Fibroblast of skin of scalp (primary cell): ENCODE measurements at places on chromosomes 12 and 14.

- no peak for DNase-seq
These were observed 52.3 kb downstream of the MBIP start for GRCh38 chr14:36268121-36268520.

GRCh38 chr14:105118646-105119407, 49.7 kb downstream of the JAG2 start:
- no peak for DNase-seq

DNA sequence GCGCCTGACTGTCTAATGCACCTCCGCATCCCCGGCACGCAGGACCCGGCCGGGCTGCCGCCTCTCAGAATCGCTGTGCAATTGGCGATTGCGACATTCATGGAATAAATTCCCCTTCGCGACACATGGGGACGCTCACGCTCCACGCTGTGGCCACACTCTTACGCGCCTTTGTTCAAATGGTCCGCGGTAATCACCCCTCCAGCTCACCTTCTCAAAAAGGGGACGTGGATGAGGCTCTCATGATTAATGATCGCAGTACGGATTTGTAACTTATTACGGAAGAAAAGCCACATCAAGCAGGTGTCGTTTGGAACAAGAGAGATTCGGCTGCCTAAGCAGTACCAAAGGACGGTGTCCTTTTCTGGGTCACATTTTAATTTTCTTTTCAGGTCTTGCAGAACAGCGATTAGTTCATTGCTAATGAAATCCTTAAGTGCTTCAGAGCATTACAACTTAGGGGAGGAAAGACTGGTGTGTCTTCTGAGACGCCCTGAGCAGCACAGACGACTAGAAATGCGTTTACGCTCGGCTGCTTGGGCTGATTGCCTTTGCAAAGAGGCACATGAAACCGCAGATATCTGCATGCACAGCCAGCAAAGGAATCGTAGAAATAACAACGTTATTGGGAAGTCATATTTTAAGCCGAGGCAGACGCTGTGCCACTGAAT, 37.3 kb upstream of the ADGRD1 start:
- DNase-seq: peak; percentile 52

DNA sequence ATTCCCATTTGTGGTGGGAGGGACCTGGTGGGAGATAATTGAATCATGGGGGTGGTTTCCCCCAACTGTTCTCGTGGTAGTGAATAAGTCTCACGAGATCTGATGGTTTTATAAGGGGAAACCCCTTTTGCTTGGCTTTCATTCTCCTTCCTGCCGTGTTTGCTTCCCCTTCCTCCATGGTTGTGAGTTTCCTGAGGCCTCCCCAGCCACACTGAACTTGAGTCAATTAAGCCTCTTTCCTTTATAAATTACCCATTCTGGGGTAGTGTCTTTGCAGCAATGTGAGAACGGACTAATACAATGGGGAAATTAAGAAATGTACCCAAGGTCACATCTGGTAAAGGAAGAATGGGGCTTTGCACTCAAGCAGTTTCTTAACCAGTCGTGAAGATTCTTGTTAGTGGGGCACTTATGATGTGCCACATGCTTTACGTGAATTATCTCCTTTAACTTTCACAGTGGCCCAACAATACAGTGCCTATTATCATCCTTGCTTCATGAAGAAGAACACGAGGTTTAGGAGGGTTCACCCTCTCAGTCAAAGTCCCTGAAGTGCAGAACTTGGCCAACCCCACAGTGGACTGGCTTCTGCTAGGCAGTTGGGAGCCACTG, 234.3 kb downstream of the EFCAB11 start:
- DNase-seq: no peak

- DNase-seq: no peak
These were observed 85.8 kb downstream of the TBX5 start for GRCh38 chr12:114320101-114320500.
